ENCODE measurements at places on chromosomes 5 and 9.

GRCh38 chr9:115777610-115778009, 376.0 kb upstream of the PAPPA start:
- no peak for DNase-seq

- no peak for DNase-seq
These were observed 57.9 kb downstream of the GCNT1 start for GRCh38 chr9:76516871-76517270.

DNA sequence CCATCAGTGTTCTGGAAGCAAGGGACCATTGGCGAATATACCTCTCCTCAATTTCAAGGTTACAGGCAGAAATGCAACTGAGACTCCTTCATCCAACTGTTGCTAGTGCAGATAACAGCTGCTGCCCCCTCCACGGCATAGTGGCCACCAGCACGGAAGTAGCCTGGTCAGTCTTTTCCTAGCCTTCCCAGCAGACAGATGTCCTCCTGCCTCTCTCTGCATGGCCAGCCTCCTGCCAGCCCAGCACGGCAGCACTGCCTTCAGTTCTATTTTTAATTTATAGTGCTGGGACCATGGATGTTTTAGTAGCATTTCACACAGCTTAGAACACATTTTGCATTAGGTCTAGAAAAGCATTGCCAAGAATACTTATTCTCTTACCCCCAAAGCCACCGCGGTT, 188.6 kb downstream of the CFAP90 start:
- DNase-seq, result no peak

- DNase-seq, result no peak
These were observed 273.4 kb downstream of the SLIT3 start for GRCh38 chr5:169027501-169028061.

- peak; percentile 22 for DNase-seq
These were observed 225.7 kb downstream of the MAST4 start for GRCh38 chr5:66821688-66822429.

DNA sequence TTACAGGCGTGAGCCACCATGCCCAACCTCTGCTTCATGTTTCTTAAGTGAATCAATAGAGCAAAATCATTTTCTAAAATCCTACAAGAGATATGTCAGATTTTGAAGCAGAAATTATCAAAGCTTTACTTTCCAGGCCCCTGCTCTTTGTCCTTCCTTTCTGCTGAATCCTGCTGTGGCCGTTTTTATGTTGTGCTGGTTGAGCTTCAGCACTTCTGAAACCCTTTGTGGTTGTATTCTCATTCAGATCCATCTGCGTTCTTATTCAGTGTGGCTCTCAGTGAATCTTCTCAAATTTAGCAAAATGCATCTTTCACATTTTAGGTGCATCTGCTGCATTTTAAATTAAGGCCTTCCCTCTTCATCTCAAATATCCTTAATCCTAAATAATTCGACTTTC, 26.0 kb downstream of the JMY start:
- no peak for DNase-seq

GRCh38 chr5:111945535-111945934, 188.5 kb upstream of the NREP start:
- no peak for DNase-seq

DNA sequence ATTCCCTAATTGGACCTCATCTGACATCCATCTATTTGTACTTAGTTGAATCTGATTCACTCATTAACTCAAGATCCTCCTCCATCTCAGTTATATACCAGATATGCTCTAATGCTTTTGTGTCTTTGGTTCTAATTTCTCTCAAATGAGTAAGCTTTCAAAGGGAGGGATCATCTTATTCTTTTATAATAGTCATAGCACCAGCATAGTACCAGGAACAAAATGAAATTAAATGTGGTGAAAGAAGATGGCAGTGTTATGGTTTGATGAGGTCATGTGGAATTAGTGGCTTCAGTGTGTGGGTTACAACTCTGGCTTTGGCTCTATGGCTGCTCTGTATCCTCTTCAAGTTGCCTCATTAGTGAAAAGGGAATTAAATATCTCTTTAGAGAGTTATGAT, 32.5 kb upstream of the ZNF366 start:
- DNase-seq, result no peak

- no peak for DNase-seq
These were observed 48.6 kb downstream of the PHF2 start for GRCh38 chr9:93624977-93625376.

DNA sequence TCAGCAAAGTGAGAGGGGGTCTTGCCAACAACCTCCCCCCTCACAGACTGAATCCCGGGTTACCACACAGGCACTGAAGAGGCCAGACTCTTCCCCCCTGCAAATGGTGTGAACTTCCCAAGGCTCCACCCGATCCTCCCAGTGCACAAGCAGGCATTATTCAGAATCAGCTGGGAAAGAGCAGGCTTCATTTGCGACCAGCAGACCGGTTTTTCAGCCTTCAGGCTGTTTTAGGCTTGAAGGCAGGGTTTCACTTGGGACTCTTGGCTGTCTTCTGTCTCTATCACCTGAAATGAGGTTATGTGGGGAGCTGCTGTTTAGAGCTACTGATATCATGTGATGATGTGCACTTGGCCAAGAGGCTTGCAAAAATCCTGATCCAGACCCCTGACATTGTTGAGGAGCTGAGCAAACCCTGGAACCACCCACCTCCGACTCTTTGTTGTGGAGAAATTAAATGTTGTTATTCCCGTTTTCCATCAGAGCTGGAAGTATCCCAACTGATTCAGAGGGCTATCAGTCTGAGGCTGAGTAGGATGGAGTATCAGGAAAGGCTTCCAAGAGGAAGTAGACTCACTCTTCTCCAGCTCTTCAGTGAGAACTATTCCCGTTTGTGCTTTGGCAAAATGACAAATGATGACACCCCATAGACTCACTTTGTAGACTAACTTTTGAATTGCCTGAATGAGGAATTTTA, 63.3 kb upstream of the ZFR start:
- no peak for DNase-seq

DNA sequence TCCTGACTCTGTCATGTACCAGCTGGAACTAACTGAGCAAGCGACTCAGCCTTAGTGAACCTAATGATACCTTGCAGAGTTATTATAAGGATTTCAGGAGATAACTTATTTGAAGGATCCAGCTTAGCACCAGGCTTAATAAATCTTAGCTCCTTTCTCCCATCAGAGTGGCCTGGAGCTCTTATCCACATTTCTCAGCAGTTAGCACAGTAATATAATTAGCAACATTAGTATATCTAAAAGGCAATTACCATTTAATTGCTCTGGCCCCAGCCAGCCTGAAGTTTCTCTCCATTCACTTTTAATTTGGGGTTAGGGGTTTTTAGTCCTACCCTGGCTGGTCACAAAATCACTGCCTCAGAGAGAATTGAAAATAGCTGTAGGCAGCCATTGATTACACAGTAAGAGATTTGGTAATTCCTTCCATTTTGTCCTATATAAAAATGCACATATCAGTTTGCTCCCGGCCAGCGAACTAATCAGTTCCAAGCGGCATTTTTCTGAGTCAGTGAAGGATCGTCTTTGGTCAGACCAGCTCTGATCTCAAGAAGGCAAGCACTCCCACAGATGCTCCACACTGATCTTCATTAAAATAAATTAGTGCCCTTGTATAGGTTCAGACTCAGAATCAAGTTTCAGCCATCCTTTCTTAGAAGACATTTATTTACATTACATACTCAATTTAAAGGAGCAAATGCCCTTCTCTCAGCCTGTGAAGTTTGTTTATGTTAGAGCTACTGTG, 56.6 kb downstream of the SNCAIP start:
- DNase-seq, result no peak

- no peak for DNase-seq
These were observed 488 bp upstream of the MCTP1 start for GRCh38 chr5:95285409-95285755.

DNA sequence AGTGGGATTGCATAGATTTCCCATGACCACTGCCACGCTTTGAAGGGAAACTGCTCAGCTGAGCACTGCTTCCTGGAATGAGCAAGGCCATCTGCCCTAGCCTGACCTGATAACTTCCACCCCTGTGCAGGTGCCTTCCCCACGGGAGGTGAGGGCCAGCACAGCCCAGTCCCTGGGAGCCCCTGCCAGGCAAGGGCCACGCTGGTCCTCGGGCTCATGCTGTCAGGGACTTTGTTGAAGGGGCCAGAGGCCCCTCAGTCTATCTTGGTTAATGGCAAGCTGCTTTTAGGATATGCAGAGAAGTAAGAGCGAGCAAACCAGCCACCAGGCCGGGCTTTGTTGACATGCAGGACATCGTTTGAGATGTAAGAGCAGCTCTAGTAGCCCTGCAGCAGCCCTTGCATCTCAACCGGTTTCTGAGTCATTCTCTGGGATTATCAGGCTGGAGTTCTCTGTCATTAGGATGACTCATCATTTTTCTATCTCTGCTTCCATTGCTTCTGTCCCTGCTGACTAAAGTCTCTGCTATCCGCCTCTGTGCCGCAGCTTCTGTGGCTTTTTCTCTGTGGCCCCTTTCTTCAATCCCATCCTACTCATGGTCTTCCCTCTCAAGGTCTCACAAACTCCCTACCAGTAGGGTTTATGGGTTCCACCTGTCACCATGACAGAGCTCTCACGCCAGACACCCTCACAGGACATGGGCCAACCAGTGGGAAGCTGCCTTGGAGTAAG, 30.6 kb upstream of the IQGAP2 start:
- no peak for DNase-seq

- DNase-seq, result no peak
These were observed 118.8 kb upstream of the PHYKPL start for GRCh38 chr5:178351221-178352034.

GRCh38 chr9:20906326-20906725, 125.1 kb downstream of the HACD4 start:
- DNase-seq, result no peak

DNA sequence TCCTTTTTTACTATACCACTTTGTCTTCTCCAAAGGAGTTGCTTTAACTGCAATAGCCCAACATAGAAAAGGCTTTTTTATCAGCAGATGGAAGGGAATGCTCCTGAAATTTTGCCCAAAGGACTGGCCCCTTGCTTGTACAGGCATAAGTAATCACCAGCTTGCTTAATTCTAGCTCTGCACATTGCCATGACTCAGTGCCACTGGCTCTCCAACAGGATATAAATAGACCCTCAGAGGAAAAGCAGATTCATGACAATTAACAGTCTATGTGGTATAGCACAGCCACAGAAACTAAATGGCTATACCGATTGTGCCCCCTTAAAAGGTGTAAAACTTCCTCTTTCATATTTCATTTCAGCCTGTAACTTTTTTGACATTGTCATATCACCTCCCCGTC, 227.0 kb downstream of the ZNF608 start:
- no peak for DNase-seq

GRCh38 chr9:27340961-27341511, 44.1 kb upstream of the EQTN start:
- DNase-seq, result no peak

GRCh38 chr9:22622815-22623214, 176.2 kb downstream of the DMRTA1 start:
- DNase-seq, result no peak

DNA sequence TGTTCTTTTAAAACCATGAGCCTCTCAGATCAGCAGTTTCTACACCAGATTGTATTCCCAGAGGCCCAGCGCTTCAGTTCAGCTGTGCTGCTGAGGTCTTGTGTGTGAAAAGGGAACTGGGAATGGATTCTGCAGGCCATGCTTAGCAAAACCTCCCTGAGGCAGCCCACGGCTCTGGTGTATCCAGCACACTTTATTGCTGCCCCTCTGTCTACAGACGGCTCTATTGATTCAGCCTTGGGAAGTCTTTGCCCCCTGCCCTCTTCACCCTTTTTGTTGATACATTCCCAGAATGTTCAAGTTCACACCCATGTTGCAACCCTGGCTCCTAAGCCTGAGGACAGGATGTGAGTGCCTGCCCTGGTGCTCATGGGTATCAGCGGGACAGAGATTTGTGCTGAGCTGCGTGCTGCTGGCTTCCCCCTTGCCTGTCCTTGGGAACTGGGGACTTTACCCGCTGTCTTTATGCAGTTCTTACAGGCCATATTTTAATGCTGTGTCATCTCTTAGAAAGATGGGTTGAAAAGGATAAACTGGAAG, 37.3 kb downstream of the ARHGAP26 start:
- DNase-seq, result no peak

- no peak for DNase-seq
These were observed 156.4 kb upstream of the IRX4 start for GRCh38 chr5:2039180-2039531.

DNA sequence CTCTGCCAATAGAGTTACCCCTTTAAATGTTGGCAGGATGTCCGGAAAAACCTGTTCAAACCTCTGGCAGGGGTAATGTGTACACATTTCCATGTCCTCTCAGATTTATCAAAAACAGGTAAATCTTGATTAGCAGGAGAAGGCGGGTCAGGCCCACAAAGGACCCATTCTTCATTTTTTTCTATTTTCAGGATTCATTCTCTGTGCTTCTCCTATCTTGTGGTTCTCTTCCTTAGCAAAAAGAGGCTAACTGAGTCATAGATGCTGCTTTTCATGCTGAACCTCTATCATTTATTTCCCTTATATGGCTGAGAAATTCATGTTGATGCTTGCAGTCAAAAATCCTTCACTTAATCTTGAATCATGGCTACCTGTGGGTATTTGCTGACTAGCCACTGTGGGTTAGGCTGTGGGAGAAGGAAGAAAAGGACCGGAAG, 112.7 kb upstream of the IQGAP2 start:
- DNase-seq, result no peak

DNA sequence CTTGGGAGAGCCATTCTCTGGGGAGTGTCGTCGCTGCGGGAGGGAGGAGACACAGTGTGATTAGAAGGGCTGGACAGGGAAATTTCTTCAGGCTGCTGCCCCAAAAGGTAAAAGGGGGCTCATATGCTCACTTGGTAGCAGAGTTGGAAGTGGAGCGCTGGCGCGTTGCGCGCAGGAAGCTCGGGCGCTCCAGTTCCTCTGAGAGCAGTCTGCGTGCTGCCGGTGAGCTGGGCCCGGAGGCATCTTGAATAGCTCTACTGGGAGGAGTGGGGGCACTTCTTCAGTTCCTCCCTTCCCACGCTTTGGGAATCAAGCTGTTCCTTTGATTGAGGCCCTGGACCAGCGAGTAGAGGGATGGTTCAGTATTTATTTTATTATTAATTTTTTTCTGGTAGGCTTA, 2.7 kb downstream of the RXFP3 start:
- no peak for DNase-seq

DNA sequence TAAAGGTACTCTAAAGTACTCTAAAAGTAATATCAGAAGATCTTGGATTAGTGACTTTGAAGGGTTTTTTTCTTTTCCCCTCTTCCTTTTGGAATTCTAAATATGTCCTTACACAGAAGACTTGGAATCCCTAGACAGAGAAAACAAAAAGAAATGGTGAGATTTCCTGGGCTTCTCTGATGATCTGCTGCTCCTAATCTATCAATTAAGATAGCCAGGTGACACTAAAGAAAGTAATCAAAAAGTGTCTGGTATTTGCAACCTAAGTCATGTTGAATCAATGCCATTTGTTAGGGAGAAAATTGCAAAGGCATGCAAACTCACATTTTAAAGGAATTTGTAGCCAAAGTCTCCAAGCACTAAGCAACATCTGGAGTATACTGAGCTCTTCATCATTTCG, 29.5 kb upstream of the MYO10 start:
- no peak for DNase-seq

All from stimulated activated CD8-positive, alpha-beta memory T cell treated with anti-CD3 and anti-CD28 coated beads, Interleukin-2, amount 100 ng/mL, for 48 hours (primary cell).